Tibial nerve (tissue), 4 donors: ENCODE measurements at places on chromosomes 13 and 19.

GRCh38 chr19:10911579-10912363 lies 16.7 kb downstream of the YIPF2 start:
- H3K27ac ChIP-seq = no peak overlapping the region
- no peaks in the 10 kb centered on the region for H3K4me1 ChIP-seq
- DNase-seq = no peak
- no peaks in the 10 kb centered on the region for H3K27me3 ChIP-seq
- H3K4me3 ChIP-seq = no peak overlapping the region

DNA sequence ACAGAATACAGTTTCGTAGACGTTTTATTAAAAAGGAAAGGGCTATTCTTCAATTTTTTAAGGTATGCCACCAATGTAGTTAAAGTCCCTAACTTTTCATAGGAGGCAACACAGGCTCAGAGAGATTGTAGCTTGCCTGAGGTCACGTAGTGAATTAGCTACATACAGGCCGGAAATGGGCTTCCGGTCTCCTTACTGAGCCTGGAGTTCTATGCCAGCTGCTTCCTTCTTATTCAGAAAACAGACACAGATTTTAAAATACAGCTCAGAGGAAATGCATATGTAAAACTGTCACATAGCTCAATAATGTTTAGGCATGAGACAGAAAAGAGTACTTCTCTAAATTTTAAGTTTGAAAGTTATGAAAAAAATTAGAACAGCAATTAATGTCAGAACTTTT lies 85.4 kb upstream of the TUBA3C start:
- no peaks in the 10 kb centered on the region for H3K4me1 ChIP-seq
- no peak for DNase-seq
- no peaks in the 10 kb centered on the region for H3K27me3 ChIP-seq

DNA sequence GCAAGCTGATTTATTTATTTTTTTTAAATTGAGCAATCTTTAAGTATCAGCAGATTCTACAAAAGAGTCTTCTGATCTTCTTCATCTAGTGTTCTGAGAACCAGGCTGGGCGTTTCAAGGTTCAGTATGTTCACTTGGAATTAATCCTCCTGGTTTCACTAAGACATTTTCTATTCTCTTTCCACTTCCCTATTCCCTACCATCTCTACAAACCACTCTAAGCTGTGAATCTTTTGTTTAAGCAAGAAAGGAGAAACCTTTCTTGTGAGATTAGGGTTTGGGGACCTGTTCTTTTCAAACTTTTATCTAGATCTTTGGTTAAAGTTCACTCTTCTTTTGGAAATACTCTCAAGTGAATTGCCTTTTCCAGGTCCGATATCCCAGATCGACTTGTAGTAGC lies 59.3 kb downstream of the URI1 start:
- H3K36me3 ChIP-seq = no peaks in the 10 kb centered on the region
- no peaks in the 10 kb centered on the region for H3K27me3 ChIP-seq
- DNase-seq = no peak

GRCh38 chr19:9700229-9700981 lies 25.5 kb upstream of the ZNF562 start:
- H3K27me3 ChIP-seq = no peaks in the 10 kb centered on the region
- no peak overlapping the region for H3K27ac ChIP-seq
- DNase-seq = no peak
- no peak overlapping the region for H3K4me3 ChIP-seq
- no peaks in the 10 kb centered on the region for H3K4me1 ChIP-seq

GRCh38 chr19:53953383-53953782 lies 9.4 kb upstream of the CACNG8 start:
- DNase-seq = no peak
- no peaks in the 10 kb centered on the region for H3K27me3 ChIP-seq
- H3K36me3 ChIP-seq = no peaks in the 10 kb centered on the region
- H3K27ac ChIP-seq = no peak overlapping the region
- no peaks in the 10 kb centered on the region for H3K4me1 ChIP-seq

GRCh38 chr13:111866731-111867245 lies 200.2 kb upstream of the SOX1 start:
- H3K27me3 ChIP-seq = no peaks in the 10 kb centered on the region
- no peak overlapping the region for H3K4me3 ChIP-seq
- no peaks in the 10 kb centered on the region for H3K36me3 ChIP-seq
- H3K27ac ChIP-seq = no peak overlapping the region
- H3K4me1 ChIP-seq = no peaks in the 10 kb centered on the region
- DNase-seq = no peak

DNA sequence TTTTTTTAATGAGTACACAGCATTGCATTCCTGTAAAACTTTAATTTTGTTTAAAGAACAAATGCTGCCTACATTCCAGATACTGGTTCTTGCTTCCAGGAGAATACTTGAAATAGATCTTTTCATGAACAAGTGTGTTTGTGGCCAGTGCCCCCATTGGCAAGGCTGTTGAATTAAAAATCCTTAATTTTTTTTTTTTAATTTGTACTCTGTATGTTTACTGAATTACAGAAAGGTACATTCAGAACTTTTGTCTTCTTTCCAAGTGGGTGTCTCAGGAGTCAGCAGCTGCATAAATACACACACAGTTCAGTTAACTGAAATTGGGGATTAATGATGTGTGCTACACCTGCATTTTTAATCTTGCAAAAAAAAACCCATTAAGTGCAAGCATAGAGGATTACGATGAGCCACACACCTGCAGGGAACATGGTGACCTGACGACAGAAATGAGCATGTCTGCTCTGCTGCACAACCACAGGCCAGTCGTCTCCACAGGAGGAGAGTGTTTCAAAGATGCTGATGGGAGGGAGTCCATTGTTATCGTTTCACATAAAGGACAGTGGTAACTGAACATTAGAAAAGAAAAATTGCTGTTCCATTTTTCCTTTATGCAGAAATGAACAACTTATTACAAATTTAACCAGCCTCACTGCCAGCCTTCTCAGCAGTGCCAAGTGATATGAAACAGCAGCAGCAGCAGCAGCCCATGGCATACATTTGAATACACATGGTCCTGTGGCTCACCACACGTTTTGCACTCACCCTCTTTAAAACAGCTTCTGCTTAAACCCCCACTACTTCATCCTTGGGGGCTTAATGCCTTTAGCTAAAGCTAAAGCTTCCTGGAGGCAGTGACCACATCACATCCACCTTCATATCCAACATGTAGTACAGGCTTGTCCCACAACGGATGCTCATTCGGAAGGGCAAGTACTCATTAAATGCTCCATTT lies 72.3 kb upstream of the RFC3 start:
- no peak overlapping the region for H3K4me3 ChIP-seq
- no peaks in the 10 kb centered on the region for H3K27me3 ChIP-seq
- H3K4me1 ChIP-seq = no peaks in the 10 kb centered on the region
- peak; percentile 19 for DNase-seq

DNA sequence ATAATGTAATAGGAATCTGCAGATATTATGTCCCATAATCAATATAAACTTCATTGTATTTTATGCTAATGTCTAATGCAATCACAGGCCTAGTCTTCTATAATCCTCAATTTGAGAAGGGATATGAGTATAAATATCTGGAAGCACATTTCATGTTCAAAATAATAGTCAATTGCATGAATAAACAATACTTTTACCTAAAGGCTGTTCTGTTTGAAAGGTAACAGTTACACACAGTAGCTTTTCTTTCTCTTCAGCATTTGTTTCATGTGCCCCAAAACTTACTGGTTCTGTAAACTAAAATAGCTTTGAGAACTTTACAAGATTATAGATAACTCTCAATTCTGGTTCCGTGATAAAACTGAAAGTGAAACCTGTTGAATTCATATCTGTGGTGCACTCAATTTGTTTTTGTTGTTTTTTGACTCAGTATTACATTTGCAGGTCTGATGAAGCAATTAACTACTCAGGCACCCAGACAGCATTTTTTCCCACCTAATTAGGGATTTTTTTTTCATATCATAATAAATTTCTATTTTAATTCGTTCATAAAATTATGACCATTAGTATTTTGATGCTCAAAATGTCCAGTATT lies 1193.8 kb downstream of the SLITRK1 start:
- H3K27me3 ChIP-seq = no peaks in the 10 kb centered on the region
- peak overlapping the region; percentile 0 for H3K4me3 ChIP-seq
- no peaks in the 10 kb centered on the region for H3K4me1 ChIP-seq
- H3K36me3 ChIP-seq = no peaks in the 10 kb centered on the region

DNA sequence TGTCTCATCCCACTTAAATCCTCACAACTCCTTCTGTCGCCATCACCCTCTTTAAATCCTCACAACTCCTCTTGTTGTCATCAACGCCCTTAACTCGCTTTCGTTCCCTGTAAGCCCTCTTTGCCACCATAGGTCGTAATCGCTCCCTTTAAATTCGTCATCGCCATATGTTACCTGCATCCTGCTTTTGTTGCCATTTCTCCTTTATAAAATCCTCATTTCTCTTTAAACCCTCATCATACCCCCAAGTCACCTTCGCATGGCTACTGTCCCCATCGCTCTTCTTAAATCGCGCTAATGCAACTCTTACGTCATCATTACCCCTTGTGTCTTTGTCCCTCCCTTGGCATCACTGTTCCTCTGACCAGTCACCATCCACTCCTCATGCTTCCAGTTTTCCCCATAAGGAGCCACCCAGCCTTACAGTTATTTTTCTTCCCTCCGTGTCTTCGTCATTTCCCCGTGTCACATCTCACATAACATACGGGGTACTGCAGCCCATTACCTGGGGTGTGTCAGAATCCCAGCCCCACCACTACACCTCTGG lies 539 bp downstream of the PLD3 start:
- no peaks in the 10 kb centered on the region for H3K27me3 ChIP-seq

DNA sequence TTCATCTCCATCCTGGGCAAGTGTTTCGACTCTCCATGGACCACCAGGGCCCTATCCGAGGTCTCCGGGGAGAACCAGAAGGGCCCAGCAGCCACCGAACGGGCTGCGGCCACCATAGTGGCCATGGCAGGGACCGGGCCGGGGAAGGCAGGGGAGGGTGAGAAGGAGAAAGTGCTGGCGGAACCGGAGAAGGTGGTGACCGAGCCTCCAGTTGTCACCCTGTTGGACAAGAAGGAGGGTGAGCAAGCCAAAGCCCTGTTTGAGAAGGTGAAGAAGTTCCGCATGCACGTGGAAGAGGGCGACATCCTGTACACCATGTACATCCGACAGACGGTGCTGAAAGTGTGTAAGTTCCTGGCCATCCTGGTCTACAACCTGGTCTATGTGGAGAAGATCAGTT lies 4.7 kb upstream of the MAP2K7 start:
- no peak overlapping the region for H3K4me3 ChIP-seq
- H3K27me3 ChIP-seq = no peaks in the 10 kb centered on the region
- H3K4me1 ChIP-seq = no peaks in the 10 kb centered on the region
- no peak overlapping the region for H3K27ac ChIP-seq
- H3K36me3 ChIP-seq = no peaks in the 10 kb centered on the region
- DNase-seq = no peak

DNA sequence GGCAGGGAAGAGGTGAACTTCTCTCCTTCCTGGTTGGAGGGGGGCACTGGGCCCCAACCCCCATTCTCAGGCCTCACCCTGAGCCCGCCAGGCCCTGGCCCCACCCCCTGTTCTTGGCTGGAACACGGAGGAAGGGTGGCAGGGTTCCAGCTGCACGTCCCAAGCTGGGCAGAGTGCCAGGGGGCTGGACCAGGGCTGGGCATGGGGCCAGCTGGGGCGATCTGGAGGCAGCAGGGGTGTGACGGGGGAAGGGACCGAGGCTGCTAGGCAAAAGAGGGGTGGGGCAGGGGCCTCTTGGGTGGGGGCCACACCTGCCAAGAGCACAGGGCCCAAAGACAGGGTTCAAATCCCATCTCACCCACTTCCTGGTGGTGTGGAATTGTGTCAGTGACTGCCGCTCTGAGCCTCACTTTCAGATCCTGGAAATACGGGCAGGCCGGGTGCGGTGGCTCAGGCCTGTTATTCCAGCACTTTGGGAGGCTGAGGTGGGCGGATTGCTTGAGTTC lies 2.2 kb downstream of the HIF3A start:
- H3K4me1 ChIP-seq = peaks cover 78% of the 10 kb centered on the region
- H3K27ac ChIP-seq = peak overlapping the region; percentile 98
- H3K4me3 ChIP-seq = peak overlapping the region; percentile 58
- peaks cover 7% of the 10 kb centered on the region for H3K27me3 ChIP-seq
- peak; percentile 99 for DNase-seq

DNA sequence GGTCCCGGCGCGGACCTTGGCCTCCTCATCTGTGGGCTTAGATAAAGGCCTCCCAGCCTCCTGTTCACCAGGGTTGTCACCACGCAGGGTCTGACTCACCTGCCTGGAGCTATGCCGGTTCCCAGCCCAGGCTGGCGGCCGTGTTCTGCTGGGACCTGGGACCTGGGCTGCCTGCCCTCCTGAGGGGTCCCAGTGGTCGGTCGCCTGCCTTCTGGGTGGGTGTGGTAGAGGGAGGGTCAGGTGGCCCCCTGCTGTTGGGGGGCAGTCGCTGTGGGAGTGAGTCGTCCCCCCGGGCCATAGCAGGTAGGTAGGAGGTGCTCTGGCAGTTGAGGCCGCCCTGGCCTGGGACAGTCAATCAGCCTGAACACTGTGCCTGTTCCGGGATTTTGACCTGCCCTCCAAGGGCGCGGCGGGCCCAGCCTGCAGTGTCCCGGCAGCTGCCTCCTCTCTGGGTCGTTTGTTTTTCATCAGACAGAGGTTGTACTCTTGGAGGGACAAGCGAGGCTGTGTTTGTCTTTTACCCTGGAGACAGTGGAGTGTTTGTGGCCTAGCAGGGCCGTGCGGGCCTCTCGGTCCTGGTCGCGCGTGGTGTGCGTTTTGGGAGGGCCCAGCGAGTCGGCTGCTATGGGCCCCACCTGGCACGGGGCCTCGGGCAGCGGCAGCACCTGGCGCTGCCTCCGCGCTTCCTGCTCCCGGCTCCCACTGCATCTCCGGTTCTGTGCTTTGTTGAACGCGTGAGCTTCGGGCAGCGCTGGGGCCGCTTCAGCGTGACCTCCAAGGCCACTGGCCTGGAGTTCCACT lies 2.6 kb downstream of the ADAT3 start:
- H3K4me1 ChIP-seq = peaks cover 60% of the 10 kb centered on the region
- H3K36me3 ChIP-seq = no peaks in the 10 kb centered on the region
- H3K27ac ChIP-seq = peak overlapping the region; percentile 74
- no peak overlapping the region for H3K4me3 ChIP-seq
- no peak for DNase-seq

DNA sequence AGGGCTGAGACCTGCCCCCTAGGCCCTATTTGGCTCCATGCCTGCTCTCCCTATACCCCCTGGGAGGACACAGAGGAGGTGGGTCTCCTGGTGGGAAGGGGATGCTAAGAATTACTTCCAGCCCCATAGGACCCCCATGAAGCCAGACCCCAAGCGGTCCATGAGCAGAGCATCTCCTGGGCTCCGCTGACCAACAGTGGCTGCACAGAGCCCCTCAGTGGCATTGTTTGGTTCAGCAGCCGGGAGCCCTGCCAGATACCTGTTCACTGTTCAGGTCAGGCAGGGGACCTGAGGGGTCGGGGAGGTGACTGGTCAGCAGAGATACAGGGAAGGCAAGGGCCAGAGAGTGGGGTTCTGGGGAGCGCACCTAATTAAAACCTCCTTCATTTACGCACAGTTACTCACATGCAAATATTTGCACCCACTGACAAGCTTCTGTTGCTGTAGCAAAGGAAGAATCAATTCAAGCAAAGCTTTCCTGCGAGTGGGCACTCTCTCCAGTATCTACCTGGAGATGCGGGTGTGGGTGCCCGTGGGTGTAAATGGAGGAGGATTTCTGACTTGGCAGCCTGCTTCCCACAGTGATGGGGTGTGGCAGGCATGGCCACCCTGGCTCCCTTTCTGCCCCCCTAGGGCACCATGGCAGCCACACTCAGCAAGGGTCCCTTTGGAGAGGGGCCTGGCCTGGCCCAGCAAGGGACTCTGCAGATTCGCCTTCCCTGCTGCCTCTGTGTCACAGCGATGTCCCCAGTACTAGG lies 83.5 kb downstream of the CHST8 start:
- no peaks in the 10 kb centered on the region for H3K4me1 ChIP-seq
- DNase-seq = no peak
- no peak overlapping the region for H3K27ac ChIP-seq
- H3K27me3 ChIP-seq = no peaks in the 10 kb centered on the region
- no peaks in the 10 kb centered on the region for H3K36me3 ChIP-seq
